ENCODE measurements at places on chromosomes 2 and 18.

DNA sequence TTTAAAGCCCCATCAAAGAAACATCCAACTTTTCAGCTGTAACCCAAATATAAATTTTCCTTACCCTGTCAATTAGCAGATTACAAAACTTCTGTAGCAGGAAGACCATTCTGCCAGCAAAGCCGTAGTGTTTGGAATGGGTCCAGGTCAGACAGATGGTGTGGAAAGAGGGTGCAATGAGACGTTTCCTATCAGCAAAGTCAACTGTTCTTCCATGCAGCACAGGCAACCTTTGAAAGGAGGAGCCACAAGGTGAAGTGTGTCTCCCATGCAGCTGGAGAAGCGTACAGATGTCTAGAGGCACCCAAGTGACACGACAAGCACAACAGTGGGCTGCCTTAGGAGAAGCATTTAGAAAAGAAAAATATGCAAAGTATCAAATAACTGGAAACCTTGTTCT, 83.7 kb downstream of the SP3 start:
- peak; percentile 46 for DNase-seq

DNA sequence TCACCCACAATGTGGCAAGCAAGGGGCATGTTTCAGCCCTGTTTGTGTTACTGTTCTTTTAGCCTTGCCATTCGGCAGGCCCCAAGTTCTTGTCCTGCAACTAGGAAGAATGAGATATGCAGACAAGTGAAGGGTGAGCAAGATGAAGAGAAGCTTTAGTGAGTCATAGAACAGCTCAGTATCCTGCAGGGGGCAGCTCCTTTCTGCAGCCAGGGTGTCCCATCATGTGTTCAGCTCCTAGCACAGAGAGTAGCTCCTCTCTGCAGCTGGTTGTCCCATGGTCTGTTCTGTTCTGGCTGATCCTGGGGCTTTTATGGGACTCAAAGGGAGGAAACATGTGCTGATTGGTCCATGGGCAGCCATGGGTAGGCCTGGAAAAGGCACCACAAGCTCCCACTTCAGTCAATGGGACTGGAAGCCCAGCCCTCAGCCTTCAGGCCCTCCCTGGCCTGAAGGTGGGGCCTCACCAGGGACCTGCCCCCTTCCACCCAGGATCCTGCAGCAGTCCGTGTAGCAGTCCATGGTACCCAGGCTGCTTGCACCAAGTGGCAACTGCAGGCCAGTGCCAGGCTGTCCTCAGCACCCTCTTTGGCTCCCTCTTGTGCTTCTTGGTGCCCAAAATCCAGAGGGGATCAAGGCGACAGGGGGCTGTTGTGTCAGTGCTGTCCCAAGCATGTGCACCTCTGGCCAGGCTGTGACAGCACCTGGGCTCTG, 326.4 kb downstream of the NR4A2 start:
- DNase-seq: no peak

- no peak for DNase-seq
These were observed 68.9 kb downstream of the PRPF40A start for GRCh38 chr2:152648336-152648735.

GRCh38 chr2:161373942-161374341, 42.2 kb upstream of the TBR1 start:
- DNase-seq: no peak

- peak; percentile 56 for DNase-seq
These were observed 147.9 kb downstream of the B3GNT2 start for GRCh38 chr2:62343636-62344337.

DNA sequence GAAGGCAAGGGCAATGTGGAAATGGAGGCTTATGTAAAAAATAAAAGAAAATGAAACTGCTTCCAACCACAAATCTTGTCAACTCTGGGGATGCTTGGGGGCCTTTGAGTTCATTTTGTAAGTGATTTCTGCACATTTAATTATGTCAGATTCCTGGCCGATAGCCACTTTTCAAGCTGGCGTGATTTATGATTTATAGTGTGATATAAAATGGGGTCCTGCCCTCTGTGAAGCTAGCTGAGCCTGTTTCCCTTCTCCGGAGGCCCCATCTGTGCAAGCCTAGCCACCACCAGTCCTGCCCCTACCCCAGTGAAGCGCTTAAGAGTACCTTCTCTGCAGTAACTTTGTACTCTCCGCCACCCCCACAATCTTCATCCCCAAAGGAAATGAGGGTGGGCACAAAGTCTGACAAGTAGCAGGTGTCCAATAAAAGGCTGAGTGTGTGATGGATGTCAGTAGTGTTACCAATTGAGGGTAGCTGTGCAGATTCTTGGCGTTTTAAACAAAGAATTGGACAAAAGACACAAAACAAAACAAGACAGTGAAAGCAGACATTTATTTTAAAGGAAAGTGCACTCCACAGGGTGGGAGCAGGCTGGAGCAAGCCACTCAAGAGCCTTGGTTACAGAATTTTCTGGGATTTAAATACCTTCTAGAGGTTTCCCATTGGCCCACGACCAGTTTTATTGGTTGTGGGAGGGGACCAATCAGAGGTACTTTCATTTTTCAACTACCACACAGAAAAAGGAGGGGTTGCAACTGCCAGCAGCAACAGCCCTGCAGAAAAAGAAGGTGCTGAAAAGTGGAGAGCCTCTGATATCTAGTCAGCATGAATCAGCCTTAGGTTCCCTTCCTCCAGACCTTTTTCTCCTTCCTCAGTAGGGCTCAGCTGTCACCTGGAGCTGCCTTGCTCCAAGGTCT, 39.0 kb upstream of the SIX3 start:
- DNase-seq: peak; percentile 27

DNA sequence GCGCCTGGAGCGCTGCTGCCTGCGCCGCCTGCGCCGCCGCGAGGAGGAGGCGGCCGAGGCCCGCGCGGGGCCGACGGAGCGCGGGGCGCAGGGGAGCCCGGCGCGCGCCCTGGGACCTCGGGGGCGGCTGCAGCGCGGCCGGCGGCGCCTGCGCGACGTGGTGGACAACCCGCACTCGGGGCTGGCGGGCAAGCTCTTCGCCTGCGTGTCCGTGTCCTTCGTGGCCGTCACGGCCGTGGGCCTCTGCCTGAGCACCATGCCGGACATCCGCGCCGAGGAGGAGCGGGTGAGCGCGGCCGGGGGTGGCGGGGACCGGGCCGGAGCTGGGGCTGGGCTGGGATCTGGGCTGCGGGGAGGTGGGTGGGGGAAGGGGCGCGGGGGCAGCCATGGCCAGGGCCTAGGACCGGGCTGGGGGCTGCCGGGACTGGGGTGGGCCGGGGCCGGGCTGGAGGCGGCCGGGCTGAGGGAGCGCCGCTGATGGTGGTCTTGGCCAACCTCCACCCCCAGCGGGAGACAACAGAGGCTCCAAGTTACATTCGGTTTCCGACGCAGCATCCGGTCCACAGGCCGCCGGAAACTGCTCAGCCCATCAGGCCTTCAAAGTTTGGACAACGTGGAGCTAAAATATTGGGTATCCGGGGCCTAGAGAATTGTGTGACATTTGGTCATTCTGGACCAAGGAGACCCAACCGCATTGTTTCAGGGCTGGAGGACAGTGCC, 66.4 kb downstream of the KCNG2 start:
- DNase-seq: no peak
